CD14-positive monocyte (primary cell): ENCODE measurements at places on chromosomes 5 and 9.
A peak's percentile ranks its signal among the peaks of the same experiment; 100 is the strongest.

GRCh38 chr5:94276751-94277150 lies 341.7 kb downstream of the KIAA0825 start:
- DNase-seq = no peak

DNA sequence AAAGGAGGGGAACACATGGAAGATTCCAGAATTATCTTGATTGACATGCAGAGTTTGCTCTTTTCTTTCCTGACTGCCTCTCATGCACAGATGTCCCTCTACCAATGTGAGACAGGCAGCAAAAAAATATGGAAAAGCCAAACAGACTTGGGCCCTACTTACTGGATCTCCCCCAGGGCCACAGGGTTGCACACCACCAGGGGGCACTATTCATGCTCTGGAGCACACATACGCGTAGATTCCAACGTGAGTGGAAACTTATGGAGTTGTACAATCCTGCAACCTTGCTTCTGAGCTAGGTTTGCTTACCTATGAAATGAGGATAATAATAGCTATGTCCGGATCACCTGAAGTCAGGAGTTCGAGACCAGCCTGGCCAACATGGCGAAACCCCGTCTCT lies 319.5 kb downstream of the ARHGEF28 start:
- DNase-seq = no peak

DNA sequence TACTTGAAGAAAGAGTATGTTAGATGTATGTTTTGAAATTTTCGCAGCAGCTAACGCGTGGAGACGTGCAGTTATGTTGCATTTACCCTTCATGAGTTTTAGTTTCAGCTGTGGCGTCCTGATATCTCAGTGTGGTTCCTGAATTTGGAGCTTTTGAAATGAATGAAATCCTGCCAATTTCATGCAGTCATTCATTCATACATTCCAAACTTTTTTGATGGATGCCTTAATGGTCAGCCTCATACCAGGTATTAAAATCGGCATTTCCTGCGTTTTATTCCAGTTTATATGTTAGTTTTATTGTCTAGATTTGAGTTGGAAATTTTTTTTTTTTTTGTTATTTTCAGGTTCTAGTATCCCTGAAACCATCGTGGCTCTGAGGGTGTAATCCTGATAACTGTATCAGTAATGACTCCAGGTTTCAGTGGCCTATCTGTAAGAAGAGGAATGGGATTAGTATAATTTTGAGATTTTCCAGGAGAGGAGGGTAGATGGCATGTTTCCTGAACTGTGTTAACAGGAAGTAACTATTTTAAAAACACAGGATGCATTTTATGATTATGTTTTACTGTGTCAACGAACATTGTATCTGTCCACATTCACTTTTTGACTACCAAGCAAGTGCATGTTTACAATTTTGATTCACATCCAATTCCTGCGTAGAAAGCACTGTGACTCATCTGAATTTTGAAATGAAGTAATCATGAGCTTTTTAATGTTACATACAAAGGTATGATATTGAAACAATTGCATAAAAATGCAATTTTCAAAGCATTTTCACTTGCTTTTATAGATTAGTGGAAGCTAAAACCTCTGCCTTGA lies 1.0 kb downstream of the FOCAD start:
- DNase-seq = peak; percentile 5

GRCh38 chr5:56561-57290 lies 35.2 kb upstream of the PLEKHG4B start:
- DNase-seq = no peak

- DNase-seq = no peak
Observed at GRCh38 chr9:134206311-134207300, 42.2 kb upstream of the RNU6ATAC start.

- DNase-seq = no peak
Observed at GRCh38 chr5:119311688-119312087, 44.1 kb upstream of the TNFAIP8 start.

- DNase-seq = no peak
Observed at GRCh38 chr5:126268697-126269315, 154.4 kb upstream of the GRAMD2B start.

DNA sequence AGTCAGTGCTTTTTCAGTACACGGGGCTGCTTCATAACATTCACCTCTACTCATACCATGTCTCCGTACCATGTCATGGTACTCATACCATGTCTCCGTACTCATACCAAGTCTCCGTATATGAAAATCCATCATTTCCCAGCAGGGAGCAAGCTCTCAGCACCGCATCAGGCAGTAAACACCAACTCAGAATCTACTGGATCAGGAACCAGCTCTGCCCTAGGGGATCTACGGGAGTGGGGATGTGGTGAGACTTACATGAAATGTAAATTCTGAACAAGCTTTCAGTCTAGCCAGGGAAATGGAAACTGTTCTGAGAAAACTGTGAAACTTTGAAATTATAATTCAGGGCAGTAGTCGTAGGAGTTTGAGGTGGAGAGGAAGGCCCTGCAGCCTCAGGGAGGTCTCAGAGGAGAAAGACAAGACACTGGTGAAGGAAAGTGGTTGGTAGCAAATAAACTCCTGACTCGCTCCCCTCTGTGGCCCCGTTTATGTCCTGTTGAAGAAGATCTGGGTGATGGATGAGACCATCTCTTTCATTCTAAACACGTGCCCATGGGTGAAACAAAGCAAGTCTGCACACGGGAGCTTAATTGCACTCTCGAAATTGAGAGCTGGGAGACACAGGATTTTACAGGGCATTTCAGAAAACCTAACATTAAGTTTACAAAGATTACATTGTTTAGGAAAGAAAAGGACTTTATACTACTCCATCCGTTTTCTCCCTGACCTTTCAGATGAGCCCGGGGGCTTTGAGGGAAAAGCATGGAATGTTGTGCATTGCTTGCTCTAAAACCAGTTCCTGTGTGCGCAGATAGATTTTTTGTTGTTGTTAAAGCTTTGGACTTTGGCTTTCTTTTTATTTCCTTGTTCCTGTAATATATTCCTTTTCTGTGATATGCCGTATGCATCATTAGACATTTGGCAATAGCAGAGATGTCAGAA lies 26.8 kb downstream of the ACTBL2 start:
- no peak for DNase-seq

DNA sequence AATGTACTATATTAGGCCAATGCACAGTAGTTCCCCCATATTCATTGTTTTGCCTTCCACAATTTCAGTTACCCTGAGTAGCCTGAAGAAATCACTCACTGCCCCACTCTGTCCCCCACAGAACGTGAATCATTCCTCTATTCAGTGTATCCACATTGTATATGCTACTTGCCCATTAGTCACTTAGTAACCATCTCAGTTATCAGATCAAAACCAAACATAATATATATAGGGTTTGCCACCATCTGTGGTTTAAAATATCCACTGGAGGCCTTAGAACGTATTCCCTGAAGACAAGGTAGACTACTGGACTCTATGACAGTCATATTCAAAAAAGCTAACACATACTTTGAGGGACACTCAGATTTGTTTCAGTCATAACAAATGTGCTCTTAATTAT lies 465.7 kb upstream of the RGMB start:
- no peak for DNase-seq

- DNase-seq = no peak
Observed at GRCh38 chr5:65480306-65480865, 1.3 kb downstream of the ADAMTS6 start.

GRCh38 chr5:179228341-179229121 lies 116.7 kb downstream of the ADAMTS2 start:
- no peak for DNase-seq

- DNase-seq = no peak
Observed at GRCh38 chr5:180282281-180282680, 9.6 kb downstream of the MAPK9 start.

- DNase-seq = no peak
Observed at GRCh38 chr5:68456756-68457217, 241.2 kb downstream of the PIK3R1 start.

DNA sequence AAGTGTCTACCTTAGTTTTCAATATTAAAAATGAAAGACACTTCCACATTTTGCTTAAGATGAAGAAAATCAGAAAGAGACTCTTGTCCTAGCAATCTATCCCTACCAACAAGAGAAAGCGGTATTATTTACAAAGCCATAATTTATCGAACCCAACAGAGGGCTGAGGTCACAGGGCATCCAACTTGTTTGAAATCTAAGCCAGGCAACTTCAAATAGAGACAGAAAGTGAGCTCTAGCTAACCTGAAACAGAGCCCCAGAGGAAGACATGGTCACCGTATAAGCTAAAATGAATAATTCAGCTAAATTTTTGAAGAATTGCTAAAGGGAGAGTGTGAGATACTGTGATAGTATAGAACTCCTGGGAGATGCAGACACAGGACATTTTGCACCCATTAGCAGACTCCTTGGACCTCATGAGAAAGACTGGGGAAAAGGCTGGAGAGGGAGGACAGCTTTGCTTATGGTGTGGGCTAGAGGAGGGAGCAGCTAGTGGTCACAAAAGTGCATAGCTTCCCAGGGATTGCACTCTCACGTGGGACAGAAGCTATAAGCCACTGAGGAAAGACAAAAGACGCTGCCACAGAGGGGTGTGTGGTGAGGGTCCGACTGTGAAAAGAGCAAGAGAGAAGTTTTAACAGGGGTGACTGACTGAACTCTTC lies 624.2 kb upstream of the GRIN3A start:
- DNase-seq = no peak

DNA sequence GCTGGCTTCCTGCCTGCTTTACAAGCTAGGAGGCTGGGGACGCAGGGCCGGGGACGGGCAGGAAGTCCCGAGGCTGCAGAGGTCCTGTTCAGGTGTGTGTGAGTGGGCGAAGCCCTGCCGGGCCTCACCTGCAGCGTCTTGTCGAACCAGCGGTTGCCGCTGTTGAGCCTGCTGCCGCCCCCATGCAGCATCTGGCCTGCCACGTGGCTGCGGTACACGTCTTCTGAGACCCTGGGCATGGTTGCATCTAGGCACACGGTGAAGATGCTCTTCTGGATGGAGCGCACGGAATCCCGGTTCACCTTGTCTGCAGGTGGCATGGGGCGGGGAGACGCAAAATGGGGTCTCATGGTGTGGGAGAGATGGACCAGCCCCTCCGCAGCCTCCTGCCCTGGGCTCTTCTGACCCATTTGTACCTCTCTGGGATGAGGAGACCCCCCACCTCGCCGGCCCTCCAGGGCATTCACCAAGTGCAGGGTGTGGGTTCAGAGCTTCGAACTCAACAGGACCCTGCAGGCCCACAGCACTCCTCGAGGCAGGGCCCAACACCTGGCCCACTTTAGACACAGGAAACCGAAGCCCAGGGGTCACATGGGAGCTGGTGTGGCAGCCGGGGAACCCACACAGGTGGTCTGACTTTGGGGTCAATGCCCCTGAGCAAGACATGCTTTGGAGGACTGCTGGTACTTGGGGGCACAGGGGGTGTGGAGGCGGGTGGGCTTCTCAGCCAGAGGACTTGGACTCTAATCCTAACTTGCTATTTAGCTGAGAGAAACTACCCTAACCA lies 10.0 kb downstream of the CRAT start:
- DNase-seq = no peak

GRCh38 chr9:34985311-34985899 lies 4.1 kb upstream of the DNAJB5 start:
- DNase-seq = peak; percentile 67

GRCh38 chr9:98107926-98108325 lies 11.1 kb downstream of the TRIM14 start:
- peak; percentile 23 for DNase-seq

- no peak for DNase-seq
Observed at GRCh38 chr5:78345485-78345884, 14.9 kb upstream of the SCAMP1 start.

DNA sequence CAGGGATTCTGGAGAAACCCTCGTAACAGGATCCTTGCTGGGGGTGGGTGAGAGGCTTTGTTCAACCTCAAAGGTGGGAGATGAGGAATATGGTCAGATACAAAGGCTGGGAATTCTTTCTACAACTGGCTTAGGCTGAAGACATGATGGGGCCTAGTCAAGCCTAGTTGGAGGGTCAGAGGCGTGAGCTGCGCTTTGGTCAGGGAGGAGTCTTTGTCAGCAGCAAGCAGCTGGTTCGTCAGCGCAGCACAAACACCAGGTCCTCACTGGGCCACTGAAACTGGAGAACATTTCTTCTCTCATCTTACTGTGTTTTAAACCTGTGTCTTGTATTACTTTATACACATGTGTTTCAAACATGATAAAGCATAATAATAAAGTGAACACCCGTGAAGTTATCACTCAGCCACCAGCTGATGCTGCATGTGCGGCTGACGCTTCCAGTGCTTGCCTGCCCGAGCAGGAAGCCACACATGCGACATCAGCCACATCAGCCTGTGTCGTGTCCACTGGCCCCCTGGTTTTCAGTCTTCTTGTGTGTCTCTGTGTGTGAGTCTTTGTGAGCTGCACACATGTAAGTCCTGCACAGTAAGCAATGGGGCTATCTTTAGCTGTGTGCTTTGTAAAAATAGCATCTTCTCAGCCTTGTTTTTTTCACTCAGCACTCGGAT lies 81.5 kb downstream of the WNK2 start:
- DNase-seq = no peak

GRCh38 chr9:89625721-89626687 lies 21.2 kb downstream of the GADD45G start:
- no peak for DNase-seq

DNA sequence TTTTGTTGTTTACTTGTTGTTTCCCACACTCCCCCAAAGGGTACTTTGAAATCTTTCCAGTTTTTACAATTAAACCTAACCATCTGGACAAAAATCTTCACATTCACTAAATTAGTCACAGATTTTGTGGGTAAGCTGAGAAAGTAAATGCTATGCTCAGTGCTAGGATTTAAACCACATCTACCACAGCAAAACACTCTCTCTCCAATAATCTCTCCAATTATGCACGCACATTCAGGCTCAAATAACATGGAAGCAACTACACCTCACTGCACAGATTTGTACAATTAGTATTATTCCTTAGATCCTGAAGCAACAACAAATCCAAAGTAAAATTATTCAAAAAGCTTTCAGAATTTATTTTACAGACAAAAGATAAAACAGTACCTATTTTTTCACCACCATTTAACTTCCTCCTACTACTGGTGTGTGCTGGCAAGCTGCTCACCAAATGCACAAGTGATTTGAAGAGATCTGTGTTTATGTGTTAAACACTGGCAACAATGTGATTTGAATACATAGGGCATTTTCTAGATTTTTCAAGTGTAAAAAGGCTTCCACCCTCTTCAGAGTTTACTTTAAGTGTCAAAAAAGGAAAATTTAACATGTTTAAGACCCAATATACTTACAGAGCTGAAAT lies 16.6 kb downstream of the ZNF608 start:
- DNase-seq = no peak
